ENCODE measurements at places on chromosomes 7 and 10.

DNA sequence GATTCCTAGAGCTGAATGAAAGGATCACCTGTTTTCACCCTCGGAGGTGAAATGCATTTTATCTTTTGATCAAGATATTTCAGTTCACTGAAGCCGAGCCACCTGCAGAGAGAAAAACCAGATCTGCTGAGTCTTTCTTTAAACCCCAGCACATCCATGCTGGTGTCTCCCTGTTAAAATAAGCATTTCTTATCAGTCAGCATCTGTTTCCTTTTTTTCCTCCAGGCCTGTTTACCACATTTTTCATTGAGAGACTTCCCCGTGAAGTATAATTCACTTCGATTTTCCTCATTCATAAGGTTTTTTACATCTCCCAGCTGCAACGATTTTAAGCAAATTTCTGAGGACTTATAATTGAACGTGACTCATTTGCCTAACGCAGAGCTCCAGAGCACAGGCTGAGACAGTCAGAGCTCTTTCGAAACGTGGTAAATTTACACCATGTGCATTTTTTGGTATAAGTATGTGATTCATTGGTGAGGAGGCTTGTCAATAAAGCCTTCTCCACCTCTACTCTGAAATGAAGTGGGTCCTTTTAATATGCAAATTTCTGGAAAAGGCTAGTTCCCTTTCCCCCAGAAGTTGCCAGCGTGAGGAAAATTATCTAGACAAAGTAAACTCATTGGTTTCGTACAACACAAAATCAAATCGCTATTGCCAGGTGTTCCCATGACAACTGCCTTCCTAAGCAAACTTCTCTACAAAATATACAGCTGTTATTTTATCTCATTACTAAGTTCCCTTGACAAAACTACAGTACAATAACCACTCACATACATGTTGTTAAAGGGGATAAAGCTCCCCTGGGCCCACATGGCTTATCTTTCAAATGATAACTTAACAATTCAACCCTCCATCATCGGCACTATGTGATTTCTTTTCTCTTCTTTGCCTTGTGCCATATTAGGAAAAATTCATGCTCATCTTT lies 374.8 kb upstream of the AKR1E2 start:
- DNase-seq: no peak

DNA sequence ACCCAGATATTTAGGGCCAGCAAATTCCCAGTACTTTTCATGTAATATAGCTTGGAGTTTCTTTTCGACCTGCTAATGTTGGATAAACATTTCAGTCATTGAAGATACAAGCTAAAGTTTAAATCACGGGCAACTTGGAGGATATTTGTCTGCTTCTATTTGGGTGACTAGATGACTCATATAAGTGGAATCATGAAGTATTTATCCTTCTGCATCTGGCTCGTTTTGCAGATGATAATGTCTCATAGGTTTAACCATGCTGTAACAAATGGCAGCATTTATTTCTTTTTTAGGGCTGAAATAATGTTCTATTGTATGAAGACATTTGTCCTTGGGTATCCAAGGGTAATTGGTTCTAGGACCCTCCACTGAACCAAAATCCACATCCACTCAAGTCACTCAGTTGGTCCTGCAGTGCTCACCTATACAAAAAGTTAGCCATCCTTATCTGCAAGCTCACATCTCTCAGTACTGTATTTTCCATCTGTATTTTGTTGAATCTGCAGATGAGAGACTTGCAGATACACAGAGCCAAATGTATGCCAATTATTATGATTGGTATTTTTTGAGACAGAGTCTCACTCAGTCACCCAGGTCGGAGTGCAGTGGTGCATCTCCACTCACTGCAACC lies 187.2 kb upstream of the CSTF2T start:
- DNase-seq: no peak

- no peak for DNase-seq
These were observed 184.5 kb downstream of the PRKCQ start for GRCh38 chr10:6395606-6396005.

- DNase-seq: no peak
These were observed 72.4 kb upstream of the C1GALT1 start for GRCh38 chr7:7109934-7110333.

GRCh38 chr7:140039896-140040295 lies 22.9 kb downstream of the PARP12 start:
- DNase-seq: no peak

- peak; percentile 62 for DNase-seq
These were observed 56.9 kb downstream of the NEUROG3 start for GRCh38 chr10:69516316-69516715.

- DNase-seq: no peak
These were observed 8.6 kb downstream of the WNT16 start for GRCh38 chr7:121337398-121337797.

DNA sequence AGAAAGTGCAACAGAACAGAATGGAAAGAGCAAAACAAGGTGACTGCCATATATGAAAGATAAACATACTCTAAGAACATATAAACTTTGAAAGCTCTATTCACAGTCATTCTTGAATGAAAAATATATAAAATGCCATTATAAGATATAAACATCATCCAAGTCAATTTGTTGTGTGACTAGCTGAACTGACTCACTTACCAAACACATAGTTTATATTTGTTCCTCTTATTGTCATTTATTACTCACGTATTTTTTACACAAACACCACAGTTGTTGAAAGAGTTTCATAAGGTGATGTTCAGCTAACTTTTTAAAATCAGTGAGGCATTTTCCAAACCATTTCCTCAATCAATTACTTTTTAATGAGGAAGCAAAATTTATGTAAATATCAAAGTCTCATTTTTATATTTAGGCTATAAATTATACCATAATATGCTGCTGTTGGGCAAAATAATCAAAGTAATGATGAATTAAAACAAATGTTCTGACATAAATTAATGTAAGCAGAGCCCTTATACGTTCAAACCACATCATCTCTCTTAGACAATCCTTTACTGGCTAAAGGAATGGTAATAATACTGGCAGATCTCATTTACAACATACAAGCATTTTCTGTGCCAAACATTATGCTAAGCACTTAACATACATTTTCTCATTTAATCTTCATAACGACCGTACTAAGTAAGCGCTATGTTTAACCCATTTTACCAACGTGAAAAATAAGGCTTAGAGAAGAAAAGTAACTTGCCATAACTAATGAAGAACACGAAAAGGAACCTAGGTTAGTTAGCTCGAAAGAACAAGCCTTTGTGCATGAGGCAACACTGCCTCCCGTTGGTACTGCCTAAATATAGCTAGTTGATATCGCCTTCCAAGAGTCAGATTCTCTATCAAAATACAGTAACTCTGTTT lies 7.3 kb downstream of the LRRN3 start:
- peak; percentile 26 for DNase-seq

- DNase-seq: no peak
These were observed 185.8 kb downstream of the USP6NL start for GRCh38 chr10:11425676-11426075.

GRCh38 chr7:681551-682307 lies 44.8 kb upstream of the DNAAF5 start:
- DNase-seq: no peak

- DNase-seq: no peak
These were observed 50.9 kb upstream of the SEMA3D start for GRCh38 chr7:85237721-85238120.

GRCh38 chr7:155825336-155825735 lies 13.1 kb upstream of the SHH start:
- DNase-seq: no peak

GRCh38 chr10:105207476-105207995 lies 566.4 kb downstream of the SORCS3 start:
- DNase-seq: no peak

GRCh38 chr10:5447611-5448071 lies 35.3 kb downstream of the NET1 start:
- no peak for DNase-seq

DNA sequence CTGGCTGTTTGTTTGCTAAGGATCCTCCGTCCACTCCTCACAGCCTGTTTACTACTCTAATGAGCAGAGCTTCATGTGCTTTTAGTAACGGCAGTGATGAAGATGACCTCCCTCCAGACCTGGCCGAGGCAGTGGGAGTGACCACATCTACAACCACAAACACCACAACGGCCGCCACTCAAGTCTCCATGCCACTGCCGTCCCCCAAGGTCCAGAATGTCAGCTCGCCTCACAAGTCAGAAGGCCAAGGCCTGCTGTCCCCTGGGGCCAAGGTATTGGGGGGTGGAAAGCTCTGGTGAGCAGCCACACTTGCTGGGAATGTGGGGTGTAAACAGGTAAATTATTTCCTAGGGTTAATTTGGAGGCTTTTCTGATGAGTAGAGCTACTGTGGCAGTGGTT lies 926.4 kb downstream of the IPMK start:
- no peak for DNase-seq

DNA sequence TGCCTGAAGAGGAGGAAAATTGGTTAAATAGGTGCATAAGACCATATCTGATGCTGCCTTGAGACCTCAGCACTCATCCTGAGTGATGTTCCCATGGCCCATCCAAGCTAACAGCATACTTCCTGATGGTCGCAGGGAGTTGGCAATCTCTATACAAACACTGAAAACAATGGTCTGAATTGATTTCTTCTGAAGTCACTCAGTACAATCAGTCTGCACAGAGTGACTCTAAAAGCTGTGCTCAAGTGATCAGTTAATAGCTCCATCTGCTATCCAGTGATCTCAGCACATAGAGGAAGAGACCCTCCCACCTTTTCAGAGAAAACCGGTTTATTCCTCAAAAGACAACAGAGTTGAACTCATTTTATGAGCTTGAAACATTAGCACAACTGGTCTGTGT lies 3.9 kb downstream of the PPP1R17 start:
- no peak for DNase-seq

DNA sequence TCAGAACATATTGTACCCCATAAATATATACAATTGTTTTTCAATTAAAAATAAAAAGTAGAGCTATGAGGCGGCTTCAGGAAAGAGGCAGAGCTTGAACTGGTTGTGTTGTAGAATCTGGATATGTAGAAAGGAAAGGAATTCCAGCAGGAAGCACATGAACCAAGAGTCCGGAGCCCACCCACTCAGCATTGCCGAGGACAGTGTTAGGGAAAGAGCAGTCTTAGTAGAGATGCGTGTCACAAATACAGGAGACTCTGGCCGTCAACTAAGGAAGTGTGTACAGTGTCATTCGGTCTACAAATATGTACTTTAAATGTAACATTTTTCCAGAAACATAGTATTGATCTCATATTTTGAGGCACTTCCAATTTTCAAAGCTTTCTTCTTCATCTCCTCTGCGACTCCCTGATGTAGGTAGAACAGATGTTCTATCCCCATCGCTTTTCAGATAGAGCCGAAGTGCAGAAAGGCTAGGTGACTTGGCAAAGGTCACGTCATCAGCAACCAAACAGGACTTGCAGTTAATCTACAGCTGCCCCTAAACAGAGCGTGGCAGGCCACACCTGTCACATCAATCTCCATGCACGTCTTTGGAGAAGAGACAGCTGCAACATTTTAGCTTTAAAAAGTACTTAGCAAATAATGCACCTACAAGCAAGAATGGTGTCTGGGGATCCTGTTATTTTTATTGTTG lies 25.3 kb upstream of the GJD4 start:
- no peak for DNase-seq

- DNase-seq: no peak
These were observed 152.6 kb downstream of the BMPER start for GRCh38 chr7:34057956-34058355.

DNA sequence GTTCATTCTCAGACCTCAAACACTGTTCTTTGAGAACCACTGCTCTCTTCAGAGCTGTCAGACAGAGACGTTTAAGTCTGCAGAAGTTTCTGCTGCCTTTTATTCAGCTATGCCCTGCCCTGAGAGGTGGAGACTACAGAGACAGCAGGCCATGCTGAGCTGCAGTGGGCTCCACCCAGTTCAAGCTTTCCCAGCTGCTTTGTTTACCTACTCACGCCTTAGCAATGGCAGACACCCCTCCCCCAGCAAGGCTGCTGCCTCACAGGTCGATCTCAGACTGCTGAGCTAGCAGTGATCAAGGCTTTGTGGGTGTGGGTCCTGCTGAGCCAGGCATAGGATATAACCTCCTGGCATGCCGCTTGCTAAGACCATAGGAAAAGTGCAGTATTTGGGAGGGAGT lies 80.5 kb upstream of the CYP2C9 start:
- no peak for DNase-seq

GRCh38 chr10:92142949-92143348 lies 147.9 kb downstream of the CPEB3 start:
- DNase-seq: no peak

GRCh38 chr10:58414270-58415041 lies 29.2 kb downstream of the TFAM start:
- no peak for DNase-seq

DNA sequence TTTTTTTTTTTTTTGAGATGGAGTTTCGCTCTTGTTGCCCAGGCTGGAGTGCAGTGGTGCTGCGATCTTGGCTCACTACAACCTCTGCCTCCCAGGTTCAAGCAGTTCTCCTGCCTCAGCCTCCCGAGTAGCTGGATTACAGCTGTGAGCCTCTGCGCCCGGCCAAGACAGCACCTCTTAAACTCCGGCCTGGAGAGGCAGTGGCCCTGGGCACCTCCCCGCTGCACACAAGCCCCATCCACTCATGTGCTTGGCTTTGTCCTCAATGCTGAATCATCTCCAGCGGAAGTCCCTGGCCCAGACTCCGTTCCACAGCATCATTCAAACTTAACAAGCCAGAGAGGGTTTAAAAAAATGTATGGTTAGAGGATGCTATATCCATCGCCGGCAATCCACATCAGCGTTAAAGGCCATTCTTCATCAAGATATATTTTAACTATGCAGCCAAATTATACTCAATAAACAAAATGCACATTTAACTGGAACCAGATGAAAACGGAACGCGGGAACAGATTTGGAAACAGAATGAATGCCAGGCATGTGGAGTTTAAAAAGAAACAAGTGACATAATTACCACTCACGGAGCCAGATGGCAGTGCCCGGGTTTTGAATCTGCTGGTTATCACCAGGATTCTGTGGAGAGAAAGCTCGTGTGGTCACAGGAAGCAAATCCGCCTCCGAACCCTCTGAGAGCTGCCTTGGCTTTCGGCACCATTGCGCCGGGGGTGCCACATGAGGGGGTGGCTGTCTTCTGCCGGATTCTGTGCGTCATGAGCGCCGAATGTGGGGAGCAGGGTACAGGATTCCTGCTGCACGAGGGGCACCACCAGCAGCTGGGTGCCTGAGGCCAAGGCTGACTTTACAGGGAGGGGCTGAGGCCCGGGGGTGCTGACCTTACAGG lies 45.6 kb upstream of the CFAP46 start:
- no peak for DNase-seq

DNA sequence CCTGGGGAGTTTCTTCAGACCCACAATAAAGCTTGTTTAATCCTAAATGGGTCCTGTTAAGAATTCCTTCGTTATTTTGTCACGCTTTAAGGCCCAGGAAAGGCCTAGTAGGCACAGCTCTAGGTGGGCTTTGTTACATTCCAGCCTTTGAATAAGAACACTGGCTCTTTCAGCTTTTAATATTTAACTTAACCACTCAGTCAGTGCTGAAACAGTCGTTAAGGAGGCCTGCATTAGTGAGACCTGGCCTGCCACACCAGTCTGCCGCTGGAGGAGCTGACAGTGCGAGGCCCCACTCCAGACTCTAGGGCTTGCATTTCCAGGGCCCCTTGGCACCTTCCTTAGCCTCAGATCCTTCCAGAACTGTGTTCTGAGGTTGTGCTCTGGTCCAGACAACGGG lies 351.4 kb downstream of the GLRX3 start:
- no peak for DNase-seq

- DNase-seq: no peak
These were observed 7.0 kb upstream of the PDCD4 start for GRCh38 chr10:110864662-110865140.

All from nephron progenitor cell (in vitro differentiated cells).